IMR-90 (cell line): ENCODE measurements at places on chromosomes 3 and 15. TPM values are rescaled to one million over a fixed set of nuclear protein-coding genes. Genes with fewer than 3 reads are reported as not detected.

DNA sequence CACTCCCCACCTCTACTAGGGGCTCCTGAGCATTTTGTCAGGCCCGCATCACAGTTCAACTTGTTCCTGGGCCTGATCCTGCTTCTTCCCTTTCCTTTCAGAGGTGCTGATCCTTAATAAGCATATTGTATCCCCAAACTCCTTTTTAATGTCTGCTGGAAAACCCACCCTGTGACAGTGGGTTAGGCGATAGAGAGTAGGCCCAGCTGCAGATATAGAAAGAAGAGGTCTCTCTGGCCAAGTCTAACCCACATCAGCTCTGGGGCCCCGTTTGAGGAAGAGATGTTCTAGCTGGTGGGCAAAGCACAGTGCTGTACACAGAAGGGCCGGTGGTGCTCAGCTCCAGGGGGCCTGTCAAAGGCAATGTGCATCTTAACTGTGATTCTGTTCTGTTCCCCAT is 34.3 kb upstream of the ST6GAL1 start:
- no peaks in the 10 kb centered on the region for H3K4me1 ChIP-seq
- DNase-seq, result no peak
- H3K36me3 ChIP-seq, result no peaks in the 10 kb centered on the region
- no peak overlapping the region for H3K4me3 ChIP-seq

GRCh38 chr3:157148196-157148889 is 11.6 kb downstream of the CCNL1 start:
- no peak for DNase-seq
- no peak overlapping the region for H3K27ac ChIP-seq
- H3K27me3 ChIP-seq, result no peaks in the 10 kb centered on the region
- no peak overlapping the region for H3K4me3 ChIP-seq
- peaks cover 61% of the 10 kb centered on the region for H3K36me3 ChIP-seq

- no peak overlapping the region for H3K27ac ChIP-seq
- DNase-seq, result no peak
- no peak overlapping the region for H3K4me3 ChIP-seq
- no peaks in the 10 kb centered on the region for H3K4me1 ChIP-seq
- H3K27me3 ChIP-seq, result peaks cover 52% of the 10 kb centered on the region; the same call in 1 of the 2 replicates
Measured at GRCh38 chr15:70264738-70265465, 167.2 kb upstream of the TLE3 start.

DNA sequence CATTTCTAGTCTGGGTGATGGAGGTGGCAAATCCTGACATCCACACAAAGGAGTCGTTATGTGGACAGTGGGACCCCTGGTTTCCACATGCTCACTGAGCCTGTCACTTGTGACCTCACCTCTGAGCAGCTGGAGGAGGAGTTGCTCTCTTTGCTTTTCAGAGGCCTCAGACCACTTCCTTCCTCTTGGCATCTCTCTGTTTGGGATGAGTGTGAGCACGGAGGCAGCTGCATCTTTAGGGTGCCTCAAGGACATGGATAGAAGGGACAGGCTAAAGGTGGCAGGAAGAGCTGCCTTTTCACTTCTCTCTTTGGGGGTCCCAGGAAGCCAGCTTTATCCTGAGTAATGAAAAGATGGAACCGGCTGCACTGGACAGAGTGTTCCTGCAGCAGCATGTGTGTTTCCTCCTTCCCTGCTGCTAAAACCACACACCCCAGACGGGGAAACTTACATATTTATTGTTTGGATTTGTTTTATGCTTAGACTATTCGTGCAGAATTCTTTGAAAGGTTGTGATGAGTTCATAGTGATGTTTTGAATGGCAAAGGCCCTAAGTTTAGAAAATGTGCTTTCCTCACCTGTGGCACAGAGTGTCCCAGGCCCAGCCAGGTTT is 31.8 kb downstream of the GPR171 start:
- H3K27ac ChIP-seq, result no peak overlapping the region
- H3K27me3 ChIP-seq, result no peaks in the 10 kb centered on the region
- DNase-seq, result peak; percentile 27
- no peak overlapping the region for H3K4me3 ChIP-seq
- no peaks in the 10 kb centered on the region for H3K36me3 ChIP-seq

GRCh38 chr15:56734013-56734635 is 815 bp upstream of the ZNF280D start:
- peaks cover 4% of the 10 kb centered on the region for H3K4me1 ChIP-seq
- no peak overlapping the region for H3K27ac ChIP-seq
- H3K27me3 ChIP-seq, result no peaks in the 10 kb centered on the region

DNA sequence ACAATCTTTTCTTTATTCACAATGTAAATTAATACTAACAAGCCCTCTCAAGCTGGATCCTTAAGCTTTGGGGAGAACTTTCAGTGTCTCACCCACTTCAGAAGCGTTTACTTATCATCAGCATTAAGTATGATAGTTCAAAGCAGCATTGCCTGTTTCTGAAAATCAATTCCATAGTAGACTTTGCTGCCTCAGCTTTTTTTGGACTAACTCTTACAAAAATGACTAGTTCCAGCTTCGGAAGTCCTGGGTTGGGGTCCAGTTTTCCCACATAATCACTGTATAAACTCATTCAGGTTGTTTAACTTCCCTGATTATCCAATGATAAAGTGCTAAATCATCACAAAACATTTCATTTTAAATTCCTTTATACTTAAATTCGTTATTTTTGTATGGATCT is 114.4 kb downstream of the NR2F2 start:
- no peaks in the 10 kb centered on the region for H3K36me3 ChIP-seq
- H3K27me3 ChIP-seq, result peaks cover 1% of the 10 kb centered on the region; the same call in 1 of the 2 replicates
- no peak overlapping the region for H3K27ac ChIP-seq
- H3K4me1 ChIP-seq, result no peaks in the 10 kb centered on the region

AGTR1 gene
- 2.1 and 2.2 TPM in 2 replicates for polyA plus RNA-seq

GRCh38 chr3:127762787-127763105 is 59.6 kb downstream of the MGLL start:
- H3K4me3 ChIP-seq, result no peak overlapping the region
- no peaks in the 10 kb centered on the region for H3K27me3 ChIP-seq
- DNase-seq, result no peak
- H3K4me1 ChIP-seq, result peaks cover 21% of the 10 kb centered on the region

QARS1 gene
- polyA plus RNA-seq, result 296 and 354 TPM in 2 replicates

COMMD2 gene
- polyA plus RNA-seq, result 23.6 and 25.9 TPM in 2 replicates

DNA sequence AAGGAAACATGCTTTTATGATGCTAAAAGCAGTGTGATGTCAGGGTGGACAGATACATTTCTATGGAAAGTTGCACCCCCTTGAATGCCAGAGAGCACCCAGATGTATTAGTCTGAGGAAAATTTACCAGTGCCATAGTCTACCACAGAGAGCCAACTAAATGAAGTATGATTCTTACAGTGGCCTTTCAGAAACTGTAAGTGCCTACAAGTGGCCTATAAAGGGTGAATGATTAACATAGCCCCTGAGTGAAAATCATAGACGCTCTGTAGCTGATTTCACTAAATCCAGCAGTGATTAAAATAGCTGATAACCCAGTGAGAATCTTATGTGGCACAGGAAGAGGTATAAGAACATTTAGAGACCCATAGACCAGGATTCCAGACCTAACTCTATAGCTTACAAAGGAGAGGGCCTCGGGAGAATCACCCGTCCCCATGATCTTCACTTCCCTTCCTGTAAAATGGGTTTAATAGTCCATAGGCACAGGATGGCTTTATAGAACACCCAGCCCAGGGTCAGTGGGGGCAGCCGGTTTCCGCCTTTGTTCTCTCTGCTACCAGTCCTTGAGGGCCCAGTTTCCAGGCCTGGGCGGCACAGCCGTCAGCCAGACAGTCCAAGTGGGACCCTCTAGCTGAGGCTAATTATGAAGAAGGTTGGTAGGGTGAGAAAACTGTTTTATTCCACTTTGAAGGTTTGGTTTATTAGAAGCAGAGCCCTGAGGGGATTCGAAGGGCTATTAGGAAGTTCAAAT is 35.5 kb upstream of the CACNA2D3 start:
- H3K4me1 ChIP-seq, result no peaks in the 10 kb centered on the region
- no peak for DNase-seq
- H3K27me3 ChIP-seq, result no peaks in the 10 kb centered on the region
- H3K36me3 ChIP-seq, result no peaks in the 10 kb centered on the region
- no peak overlapping the region for H3K27ac ChIP-seq
- no peak overlapping the region for H3K4me3 ChIP-seq

ELL3 gene
- 1.2 and 1.3 TPM in 2 replicates for polyA plus RNA-seq

DNA sequence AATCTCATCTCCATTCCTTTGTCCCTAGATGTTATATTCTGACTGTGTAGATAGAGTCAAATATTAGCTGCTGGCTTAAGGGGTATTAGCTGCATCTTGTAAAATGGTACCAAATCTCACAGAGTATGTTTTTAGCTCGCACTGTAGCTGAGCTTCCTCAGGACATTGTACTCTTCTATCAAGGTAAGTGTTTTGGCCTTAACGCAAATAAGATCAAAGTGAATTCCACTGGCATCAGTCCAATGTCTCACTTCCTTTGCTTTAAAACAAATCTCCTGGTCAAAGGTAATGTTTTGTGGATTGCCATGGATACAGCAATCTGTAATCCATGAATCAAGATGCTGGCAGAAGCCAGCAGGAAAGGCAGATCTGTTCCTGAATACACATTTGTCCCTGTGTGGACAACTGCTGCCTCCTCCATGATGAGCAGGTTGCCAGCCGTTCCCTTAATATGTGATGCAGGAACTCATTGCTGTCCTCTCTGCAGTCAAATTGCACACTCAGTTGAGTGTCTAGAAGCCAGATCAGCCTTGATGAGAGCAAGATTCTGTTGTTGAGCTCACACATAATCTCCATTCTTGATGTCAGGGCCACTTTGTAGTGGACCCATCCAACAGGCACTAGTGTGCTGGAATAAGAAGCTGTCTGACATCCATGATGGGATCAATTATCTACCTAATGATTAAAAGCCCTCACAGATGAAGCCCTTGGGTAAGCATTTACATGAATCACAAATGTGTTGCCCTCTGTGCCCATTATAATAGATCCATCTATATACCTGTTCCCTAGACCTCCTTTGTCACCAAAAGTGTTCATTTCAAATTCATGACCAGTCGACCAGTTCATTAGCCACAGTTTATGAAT is 96.6 kb upstream of the AGTR1 start:
- no peaks in the 10 kb centered on the region; the same call in 1 of the 2 replicates for H3K27me3 ChIP-seq
- 0 out of 2 replicates have a peak, but pooled peaks cover 2% of the 10 kb centered on the region for H3K4me1 ChIP-seq
- H3K4me3 ChIP-seq, result no peak overlapping the region

GRCh38 chr3:176513604-176514003 is 683.7 kb downstream of the TBL1XR1 start:
- DNase-seq, result no peak
- no peaks in the 10 kb centered on the region for H3K36me3 ChIP-seq
- H3K27me3 ChIP-seq, result no peaks in the 10 kb centered on the region
- H3K4me1 ChIP-seq, result no peaks in the 10 kb centered on the region
- no peak overlapping the region for H3K27ac ChIP-seq
- no peak overlapping the region for H3K4me3 ChIP-seq

DNA sequence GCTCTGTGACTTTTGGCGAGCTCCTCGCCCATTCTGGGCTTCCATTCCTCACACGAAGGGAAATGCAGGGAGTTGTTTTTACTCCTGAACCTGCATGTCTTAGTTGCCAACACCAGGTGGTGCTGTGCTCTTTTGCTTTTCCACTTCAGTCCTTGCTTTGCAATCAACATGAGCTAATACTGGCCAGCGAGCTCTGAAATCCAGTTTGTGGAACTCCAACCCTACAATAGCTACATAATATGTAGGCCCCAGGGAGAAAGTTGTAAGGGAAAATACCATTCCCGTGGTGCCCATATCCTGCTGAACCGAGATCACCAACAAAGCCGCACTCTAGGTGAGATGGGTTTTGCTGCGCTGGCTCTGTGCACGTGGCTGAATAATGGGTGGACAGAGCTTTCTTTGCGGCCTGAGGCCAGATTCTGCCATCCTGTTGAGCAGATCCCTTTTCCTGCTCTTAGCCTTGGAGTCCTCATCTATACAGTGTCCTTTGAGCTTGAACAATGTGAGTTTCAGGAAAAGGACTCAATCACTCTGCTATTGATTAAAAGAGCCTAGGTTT is 25.0 kb downstream of the LSM3 start:
- peak; percentile 87 for DNase-seq
- no peaks in the 10 kb centered on the region for H3K27me3 ChIP-seq
- no peak overlapping the region for H3K4me3 ChIP-seq
- H3K27ac ChIP-seq, result peak overlapping the region; percentile 70; the same call in 1 of the 2 replicates
- H3K36me3 ChIP-seq, result no peaks in the 10 kb centered on the region
- peaks cover 34% of the 10 kb centered on the region for H3K4me1 ChIP-seq

GRCh38 chr3:52310861-52311575 is 5.1 kb upstream of the DNAH1 start:
- H3K36me3 ChIP-seq, result peaks cover 3% of the 10 kb centered on the region; the same call in 1 of the 2 replicates
- H3K4me3 ChIP-seq, result no peak overlapping the region
- H3K4me1 ChIP-seq, result peaks cover 12% of the 10 kb centered on the region
- H3K27ac ChIP-seq, result no peak overlapping the region
- DNase-seq, result peak; percentile 12
